Heart right ventricle (tissue), 16 donors: ENCODE measurements at places on chromosomes 11 and 22. TPM values are rescaled to one million over a fixed set of nuclear protein-coding genes. Genes with fewer than 3 reads are reported as not detected.

The LMNTD2 gene
- not detected for total RNA-seq

The SLC22A24 gene
- not detected for total RNA-seq

GRCh38 chr11:118239509-118240205 is 12.5 kb downstream of the MPZL3 start:
- no peak for DNase-seq

- DNase-seq: no peak
Observed at GRCh38 chr11:111443032-111443431, 64.0 kb upstream of the POU2AF1 start.

GRCh38 chr22:45548991-45549761 is 46.5 kb downstream of the FBLN1 start:
- no peak for DNase-seq

DNA sequence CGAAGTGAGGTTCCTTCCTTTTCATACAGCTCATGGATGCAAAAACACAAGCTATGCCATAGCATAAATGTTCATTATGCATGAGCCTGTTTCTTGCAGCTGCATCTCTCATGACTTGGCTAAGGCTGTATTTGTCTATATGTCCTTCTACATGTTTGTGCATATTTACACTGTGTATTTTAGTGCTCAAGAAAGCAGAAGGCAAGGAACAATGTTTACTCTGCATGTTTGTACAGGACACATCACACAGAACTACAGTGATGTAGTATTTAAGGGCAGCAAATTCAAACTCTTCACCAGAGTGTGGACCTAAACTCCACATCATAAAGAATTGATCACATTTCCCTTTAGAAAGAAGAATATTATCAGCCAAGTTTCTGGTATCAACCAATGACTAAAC is 170.3 kb downstream of the CADM1 start:
- no peak for DNase-seq

The PRSS23 gene
- total RNA-seq: 6.9 TPM

The APIP gene
- total RNA-seq: 22.8 TPM

- no peak for DNase-seq
Observed at GRCh38 chr11:120940160-120940848, 83.6 kb upstream of the TBCEL start.

The DMC1 gene
- total RNA-seq: 1.4 TPM

DNA sequence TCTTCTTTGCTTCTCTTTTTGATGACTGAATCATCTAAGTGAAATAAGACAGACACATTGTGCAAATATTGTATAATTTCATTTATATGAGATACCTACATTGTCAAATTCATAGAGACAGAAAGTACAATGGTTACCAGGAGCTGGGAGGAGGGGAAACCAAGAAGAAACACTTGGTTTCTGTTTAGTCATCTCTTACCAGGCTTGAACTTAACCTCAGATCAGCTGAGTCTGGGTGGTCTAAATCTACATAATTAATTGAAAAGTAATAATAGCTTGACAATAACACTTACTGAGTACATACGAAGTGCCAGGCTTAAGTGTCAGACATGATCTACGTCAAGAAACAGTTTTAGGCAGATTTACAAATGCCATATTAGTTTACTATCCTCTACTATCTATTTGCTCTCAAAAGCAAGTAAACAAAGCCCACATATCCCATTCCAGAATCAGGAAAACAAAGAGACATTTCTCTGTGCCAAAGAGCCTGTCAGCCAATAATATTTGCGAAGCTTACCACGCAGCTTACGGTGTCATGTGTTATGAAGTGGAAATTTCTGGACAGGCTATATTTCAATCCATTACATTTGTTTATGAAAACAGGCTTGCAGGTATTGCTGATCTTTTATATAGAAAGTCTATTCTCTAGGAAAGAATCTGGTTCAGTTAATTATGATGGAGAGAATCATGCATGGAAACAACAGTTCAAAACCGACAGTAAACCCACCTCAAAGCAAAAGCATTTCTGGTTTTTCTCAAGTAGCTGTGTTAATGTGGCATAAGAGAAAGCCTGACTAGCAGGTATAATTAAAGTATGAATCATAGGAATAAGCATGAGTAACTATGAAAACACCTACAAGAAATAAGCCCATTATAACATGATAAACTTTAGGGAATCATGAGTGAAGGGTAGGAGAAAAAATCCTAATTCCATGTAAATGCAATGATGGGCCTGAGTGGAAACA is 2.7 kb upstream of the ARHGAP42 start:
- DNase-seq: no peak

DNA sequence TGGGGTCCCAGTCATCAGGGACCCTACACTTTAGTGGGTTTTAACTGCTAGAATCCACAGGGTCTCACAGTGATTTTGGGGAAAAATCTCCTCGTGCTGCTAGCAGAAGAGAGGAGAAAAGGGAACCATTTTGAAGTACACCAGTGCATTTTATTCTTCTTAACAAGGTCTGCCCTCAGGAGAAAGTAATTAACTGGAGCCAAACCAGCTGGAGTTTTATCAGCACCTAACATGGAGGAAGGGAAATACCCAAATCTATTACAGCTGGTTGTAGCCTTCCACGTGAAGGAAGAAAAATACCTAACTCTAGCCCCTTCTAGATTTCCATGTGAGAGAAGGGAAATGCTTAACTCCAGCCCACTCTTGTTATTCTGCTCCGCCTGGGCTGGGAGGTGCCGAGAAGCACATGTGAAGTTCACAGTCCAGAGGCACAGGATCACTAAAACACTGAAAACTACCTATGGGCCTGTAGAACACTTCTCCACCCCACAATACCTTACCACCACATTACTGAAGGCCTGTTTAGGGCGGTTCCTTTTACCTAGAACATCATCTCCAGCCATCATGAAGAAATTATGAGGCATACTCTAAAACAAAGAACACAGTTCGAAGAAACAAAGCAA is 31.3 kb upstream of the TEAD1 start:
- no peak for DNase-seq

The SLC7A4 gene
- 0.17 TPM for total RNA-seq

The TMEM45B gene
- not detected for total RNA-seq

GRCh38 chr11:124446916-124447315 is 1.4 kb upstream of the OR8B8 start:
- DNase-seq: no peak

DNA sequence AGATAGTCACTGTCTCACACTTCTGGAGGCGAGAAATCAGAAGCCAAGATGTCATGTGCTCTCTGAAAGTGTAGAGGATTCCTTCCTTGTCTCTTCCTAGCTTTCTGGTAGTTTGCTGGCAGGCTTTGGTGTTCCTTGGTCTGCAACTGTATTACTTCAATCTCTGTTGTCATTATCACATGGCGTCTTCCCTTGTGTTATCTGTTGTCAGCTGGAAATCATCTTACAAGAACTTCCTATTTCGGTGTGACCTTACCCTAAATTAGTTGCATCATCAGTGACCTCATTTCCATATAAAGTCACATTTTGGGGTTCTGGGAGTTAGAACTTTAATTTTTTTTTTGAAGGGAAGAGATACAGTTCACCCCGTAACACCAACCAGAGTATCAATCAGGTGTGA is 3.3 kb upstream of the LIN7C start:
- DNase-seq: no peak

- no peak for DNase-seq
Observed at GRCh38 chr22:44828193-44828592, 75.8 kb downstream of the ARHGAP8 start.

The MUC2 gene
- total RNA-seq: not detected
